ENCODE measurements at places on chromosomes 11 and 22.

GRCh38 chr11:45106440-45106839 lies 40.0 kb upstream of the PRDM11 start:
- no peak for DNase-seq

DNA sequence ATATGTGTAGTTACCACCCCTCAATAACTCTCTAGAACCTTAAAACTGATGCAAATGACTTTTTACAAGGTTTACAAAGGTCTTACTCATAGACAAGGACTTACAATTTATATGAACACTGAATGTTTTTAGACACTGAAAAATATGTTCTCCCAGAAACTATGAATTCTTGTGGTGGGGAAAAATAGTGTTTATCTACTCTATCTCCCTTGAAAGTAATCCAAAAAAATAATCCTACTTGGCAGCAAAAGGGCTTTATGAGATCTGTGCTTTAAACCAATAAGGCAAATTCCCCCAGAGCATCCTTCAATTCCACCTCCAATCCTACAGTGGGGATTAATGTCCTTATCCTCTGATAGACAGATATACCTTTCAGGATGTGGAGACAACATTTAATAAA lies 1984.1 kb upstream of the RAG2 start:
- DNase-seq = no peak

- no peak for DNase-seq
Measured at GRCh38 chr11:92838759-92839310, 130.6 kb upstream of the MTNR1B start.

DNA sequence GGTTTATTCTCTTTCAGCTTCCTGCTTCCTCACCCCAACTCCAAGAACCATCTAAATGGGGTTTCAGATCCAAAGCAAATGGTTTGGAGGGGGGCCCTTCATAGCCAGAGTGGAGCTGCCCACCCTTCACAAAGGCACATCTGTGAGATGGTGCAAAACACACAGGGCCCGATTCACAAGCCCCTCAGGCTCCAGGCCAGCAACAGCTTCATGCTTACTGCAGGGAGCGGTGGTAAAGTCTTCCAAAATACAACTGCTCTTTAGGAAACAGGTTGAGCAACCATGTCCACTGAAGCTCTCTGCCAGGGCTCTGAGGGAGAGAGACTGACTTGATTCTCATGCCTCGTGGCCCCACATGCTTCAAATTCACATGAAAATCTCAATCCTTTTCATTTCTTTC lies 213.0 kb upstream of the NARS2 start:
- DNase-seq = no peak

GRCh38 chr11:71284525-71285092 lies 32.2 kb upstream of the SHANK2 start:
- no peak for DNase-seq

All from progenitor cell of endocrine pancreas (in vitro differentiated cells).